ENCODE measurements at places on chromosomes 4 and X.
A peak's percentile ranks its signal among the peaks of the same experiment; 100 is the strongest.

- DNase-seq, result no peak
Observed at GRCh38 chrX:35507701-35508100, 290.4 kb upstream of the MAGEB16 start.

DNA sequence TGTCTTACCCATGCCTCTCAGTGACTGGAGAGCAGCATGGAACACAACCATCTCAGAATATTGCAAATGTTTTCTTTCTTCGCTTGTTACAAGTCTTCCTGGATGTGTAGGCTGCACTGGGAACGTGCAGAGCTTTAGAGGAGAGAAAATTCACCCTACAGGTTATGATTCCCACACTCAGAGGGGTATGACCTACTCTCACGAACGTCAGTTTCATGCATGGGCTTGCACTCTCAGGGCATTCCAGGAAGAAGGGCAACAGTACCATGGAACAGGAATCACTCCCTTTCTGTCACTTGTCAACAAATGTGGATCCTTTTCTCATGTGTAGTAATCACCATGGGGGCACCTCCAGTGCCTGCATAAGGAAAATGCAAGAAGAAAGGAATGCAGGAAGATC is 75.8 kb downstream of the NBDY start:
- DNase-seq, result no peak

GRCh38 chr4:13918991-13919441 is 291.5 kb upstream of the BOD1L1 start:
- DNase-seq, result peak; percentile 88

DNA sequence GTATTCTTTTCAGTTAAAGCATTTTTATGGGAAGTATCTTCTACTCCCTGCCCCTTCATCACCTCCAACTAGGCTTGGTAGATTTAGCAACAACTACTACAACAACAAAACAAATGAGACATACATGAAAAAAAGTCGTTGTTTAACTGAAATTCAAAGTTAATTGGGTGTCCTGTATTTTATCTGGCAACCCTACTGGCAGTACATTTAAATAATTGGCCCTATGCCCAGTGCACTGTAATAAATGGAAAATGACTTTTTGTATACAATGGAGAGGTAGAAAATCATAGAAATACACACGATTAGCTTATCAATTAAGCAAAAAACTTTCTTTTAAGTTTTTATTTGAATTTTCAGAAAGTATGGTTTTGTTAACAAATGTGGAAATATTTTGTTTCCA is 21.4 kb upstream of the CLGN start:
- DNase-seq, result peak; percentile 8

- DNase-seq, result no peak
Observed at GRCh38 chrX:38989076-38989475, 187.8 kb downstream of the MID1IP1 start.

DNA sequence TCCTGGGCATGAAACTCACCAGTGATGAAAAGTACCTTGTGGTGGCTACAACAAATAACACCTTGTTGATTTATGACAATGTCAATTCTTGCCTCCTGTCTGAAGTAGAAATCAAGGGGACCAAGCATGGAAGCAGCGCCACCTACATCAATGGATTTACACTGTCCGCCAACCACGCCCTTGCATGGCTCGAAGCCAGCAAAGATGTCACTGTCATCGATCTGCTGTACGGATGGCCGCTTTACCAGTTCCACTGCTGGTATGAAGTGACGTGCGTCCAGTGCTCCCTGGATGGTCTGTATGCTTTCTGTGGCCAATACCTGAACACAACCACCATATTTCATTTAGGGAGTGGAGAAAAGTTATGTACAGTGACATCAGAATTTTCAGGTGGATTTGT is 200.5 kb downstream of the NWD2 start:
- no peak for DNase-seq

DNA sequence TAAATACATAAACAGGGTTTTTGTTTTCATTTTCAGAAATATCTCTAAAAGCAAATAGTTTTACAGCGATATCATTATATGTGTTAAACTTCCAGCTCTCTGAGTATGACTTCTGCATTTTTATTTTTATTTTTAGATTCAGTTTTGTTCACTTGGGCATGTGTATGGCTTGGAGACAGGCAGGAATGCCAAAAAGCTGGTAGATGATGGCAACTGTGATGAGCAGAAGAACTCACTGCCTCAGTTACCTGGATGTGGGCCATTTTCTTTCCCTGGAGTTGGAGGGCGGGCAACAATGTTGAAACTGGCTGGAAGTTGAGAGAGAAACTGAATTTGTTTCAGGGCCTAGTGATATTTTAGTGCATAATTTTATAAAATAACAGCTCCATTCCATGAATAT is 266.4 kb downstream of the ARHGAP24 start:
- no peak for DNase-seq

GRCh38 chr4:187276736-187277408 is 553.2 kb upstream of the FAT1 start:
- peak; percentile 34 for DNase-seq

- DNase-seq, result peak; percentile 82
Observed at GRCh38 chrX:42094218-42094617, 170.9 kb upstream of the CASK start.

- DNase-seq, result no peak
Observed at GRCh38 chr4:164716901-164717300, 37.0 kb upstream of the SMIM31 start.

GRCh38 chr4:139934708-139935195 is 219.2 kb downstream of the MAML3 start:
- no peak for DNase-seq

DNA sequence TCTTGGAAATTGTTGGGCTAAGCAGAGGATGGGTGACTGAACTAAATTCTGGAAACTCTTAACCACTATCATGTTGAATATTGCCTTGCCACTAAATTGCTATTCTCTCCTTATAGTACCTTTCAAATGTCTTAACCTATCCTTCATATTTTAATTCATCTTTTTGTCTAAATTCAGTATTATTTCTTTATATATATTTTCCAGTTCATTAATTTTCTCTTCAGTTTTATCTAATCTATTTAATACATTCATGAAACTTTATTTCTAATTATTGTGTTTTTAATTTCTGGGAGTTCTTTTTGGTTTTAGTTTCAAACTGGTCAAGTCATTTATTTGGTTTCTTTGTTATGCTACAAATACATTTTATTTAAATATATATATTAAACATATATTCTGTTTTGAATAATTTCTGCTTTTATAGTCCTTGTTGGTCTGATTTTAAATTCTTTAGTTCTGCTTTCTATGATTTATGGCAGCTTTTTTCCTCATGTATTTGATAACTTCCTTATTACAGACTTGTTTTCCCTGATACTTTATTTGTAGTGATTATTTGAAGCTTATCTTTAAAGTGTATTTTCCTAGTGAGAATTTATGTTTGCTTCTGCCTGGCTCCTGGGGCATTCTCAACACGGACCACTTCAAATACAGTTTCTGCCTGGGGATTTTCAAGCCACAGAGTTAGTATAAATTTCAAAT is 8.5 kb upstream of the GUCY1A1 start:
- no peak for DNase-seq

DNA sequence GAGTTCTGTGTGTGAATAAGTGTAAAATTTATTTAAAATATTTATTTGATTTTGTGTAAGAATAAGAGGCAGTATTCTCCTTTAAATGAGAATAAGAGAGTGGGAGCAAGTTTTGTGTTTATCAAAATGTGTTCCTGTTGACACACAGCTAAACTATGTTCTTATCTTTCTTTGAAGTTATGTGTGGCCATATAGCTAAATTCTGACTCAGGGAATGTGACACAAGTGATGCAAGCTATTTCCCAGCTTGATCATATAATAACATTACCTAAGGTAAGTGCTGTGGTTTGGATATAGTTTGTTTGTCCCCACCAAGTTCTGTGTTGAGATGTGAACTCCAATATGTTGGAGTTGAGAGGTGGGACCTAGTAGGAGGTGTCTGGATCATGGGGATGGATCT is 740.0 kb upstream of the IGFBP7 start:
- no peak for DNase-seq

- DNase-seq, result peak; percentile 84
Observed at GRCh38 chrX:31609130-31609529, 537.3 kb upstream of the FTHL17 start.

- DNase-seq, result peak; percentile 9
Observed at GRCh38 chr4:93199492-93199891, 629.1 kb upstream of the ATOH1 start.

DNA sequence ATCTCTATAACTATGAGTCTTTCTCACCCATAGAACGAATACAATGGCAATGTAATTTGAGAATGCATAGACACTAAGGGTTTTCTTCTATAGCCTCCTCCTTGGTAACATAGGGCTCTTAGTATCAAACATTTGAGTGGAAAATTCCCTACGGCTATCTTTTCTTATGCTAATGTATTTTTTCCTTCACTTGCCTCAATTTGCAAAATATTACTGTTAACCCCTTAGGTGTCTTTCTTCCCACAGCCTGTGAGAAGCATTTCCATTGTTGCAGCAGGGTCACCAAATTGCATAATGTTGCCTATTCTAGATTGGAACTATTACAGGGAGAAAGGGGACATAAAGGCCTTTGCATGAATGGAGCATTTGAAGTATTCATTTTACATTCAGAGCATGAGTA is 140.5 kb upstream of the RAPGEF2 start:
- DNase-seq, result no peak

DNA sequence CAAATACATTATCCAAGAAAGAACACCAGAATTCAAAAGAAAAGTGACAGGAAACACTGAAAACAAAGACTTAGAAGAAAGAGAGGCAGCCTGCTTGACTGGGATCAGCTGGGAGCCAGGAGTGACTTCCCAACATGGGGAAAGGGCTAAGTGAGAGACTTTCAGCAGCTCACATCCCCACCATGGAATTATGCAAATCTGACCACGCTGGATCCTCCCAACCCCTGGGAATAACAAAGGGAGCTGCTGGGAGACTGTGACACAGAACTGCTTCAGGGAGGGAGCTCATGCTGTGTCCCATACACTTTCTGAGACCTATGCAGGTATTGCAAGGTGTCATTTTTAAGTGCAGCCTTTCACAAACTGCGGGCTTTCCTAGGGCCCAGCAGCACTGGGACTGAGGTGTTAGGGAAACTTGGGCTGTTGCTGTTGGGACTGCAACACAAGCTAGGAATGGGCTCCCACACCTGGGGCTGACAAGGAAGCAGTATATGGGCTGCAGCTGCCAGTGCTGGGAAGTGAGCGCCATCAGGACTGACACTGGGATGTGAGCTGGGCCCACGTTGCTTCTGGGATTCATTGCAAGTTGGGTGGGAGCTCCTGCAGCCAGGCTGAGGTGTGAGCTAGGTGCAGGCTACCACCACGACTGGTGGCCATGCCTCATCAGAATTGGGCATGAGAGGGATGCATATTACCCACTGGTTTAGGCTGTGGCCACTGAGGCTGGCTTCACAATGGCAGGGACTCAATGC is 139.1 kb downstream of the KDR start:
- no peak for DNase-seq

- peak; percentile 73 for DNase-seq
Observed at GRCh38 chr4:26175905-26176470, 144.8 kb upstream of the RBPJ start.

DNA sequence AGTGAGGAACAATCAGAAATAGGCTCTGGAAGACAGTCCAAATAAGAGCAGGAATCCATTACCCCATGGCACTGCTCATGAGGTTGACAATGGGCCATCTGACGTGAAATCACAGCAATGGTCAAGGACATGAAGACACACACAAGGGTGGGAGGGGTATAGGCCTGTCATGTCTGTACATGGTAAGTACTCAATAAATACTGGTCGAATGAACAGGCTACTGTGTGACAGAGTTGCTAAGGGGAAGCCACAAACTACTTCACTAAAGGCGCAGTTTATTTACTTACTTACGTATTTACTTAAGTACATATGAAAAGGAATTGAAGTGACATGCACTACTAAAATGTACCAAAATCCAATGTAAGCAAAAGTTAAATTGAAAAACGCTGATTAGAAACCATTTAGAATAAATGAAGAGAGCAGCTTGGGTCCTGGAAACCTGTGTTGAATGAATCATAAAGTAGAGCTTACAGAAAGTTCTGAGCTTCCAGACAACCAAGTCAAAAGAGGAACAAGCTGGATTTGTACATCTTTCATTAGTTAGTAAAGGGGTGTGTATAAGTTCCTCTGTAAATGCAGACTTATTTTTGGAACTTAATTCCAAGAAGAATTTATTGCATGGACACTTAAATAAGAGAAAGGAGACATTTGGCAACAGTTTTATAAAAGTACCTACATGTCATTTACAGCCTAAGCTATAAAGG is 32.7 kb downstream of the ALPK1 start:
- no peak for DNase-seq

DNA sequence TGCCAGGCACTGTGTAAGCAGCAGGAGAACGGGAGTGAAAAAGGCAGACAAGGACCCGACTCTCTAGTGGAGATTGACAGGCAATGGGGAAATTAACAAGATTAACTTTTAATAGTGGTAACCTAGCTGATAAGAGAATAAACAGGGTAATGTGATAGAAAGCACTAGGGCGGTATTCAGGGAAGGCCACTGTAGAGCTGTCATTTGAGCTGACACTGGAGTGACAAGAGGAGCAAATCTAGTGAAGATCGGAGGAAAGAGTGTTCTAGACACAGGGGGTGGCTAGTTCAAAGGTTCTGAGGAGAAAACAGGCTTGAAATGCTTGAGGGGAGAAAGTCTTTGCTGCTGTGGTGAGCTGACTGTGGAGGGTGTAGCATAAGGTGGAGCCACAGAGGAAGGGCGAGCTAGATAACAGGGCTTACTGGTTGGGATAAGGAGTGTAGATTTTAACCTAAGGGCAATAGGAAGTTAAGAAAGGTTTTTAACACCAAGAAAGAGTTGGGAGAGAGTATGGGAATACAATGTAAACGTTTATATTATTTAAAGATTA is 122.8 kb downstream of the SLC10A7 start:
- no peak for DNase-seq

- DNase-seq, result no peak
Observed at GRCh38 chr4:15668566-15669435, 12.8 kb upstream of the FAM200B start.

DNA sequence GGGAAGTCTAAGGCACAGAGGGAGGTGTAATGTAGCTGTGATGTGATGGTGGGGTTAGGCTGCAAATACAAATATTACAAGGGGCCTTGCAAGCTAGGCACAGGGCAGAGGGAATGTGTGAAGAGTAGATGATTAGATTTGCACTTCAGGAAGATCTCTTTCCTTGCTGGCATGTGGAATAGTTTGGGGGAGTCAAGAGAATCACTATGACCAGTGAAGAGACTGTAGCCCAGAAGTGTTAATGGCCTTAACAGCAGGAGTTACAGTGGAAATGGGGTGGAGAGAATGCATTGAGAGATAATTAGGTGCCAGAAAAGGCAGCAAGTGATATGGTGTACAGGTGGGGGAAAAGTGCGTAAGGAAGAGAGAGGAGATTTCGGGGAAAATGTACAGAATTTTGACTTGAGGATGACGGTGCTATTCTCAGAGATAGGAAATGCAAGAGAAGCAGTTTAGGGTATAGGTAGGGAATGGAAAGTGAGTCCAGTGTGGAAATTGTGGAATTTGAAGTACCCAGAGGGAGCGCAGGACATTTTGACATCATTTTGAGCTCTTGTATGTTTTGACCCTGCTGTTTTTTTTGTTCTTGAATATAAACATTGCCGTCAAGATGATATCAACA is 10.2 kb upstream of the TAPT1 start:
- no peak for DNase-seq

DNA sequence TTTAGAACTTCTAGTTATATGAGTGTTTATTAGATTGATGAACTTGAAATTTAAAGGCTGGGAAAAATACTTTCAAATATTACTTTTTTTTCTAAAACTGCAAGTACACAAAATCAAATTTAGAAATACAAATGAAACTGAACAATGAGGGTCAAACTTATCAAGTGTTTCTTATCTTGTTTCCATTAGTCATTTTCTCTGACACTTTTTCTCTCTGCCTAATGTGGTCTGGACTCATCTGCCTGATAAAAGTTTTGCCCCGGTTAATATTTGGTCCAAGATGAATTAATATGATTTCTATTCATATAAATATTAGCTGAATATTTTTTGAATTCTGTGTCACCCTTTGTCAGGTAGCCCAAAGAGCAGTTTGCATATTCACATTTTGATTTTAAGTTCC is 8.7 kb upstream of the HPGDS start:
- DNase-seq, result no peak

Data from fibroblast of villous mesenchyme (primary cell).